Stimulated activated CD4-positive, alpha-beta T cell treated with anti-CD3 and anti-CD28 coated beads, Interleukin-4, amount 100 ng/mL, for 4 hours (primary cell): ENCODE measurements at places on chromosomes 2 and 18.

- DNase-seq = no peak
Observed at GRCh38 chr2:9737053-9737875, 106.0 kb upstream of the TAF1B start.

- DNase-seq = no peak
Observed at GRCh38 chr18:2154278-2154677, 417.0 kb downstream of the METTL4 start.

DNA sequence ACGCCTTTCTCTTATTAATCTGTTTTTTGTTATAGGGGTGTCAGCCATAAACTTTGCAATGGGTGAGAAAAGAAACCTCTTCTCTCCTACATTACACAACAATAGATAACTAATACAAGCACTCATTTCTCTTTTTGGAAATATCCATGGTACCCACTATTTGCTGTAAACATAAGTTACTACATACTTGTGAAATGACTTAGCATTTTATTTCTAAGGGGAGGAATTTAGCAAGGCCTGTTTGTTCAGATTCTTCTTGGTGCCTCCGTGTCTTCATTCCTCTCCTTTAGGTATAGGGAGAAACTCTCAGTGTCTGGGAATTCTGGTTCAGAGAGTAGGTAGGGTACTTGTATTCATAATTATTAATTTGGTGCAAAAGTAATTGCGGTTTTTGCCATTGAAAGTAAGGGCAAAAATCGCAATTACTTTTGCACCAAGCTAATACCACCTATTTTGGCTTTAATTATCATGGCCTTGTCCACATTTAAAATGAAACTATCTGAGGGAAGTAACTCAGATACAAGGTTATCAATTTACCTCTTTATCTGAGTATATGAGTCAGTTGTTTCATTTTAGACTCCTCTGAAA, 134.8 kb downstream of the MREG start:
- DNase-seq = no peak

GRCh38 chr2:104432991-104433390, 420.9 kb upstream of the POU3F3 start:
- DNase-seq = no peak

GRCh38 chr2:56449449-56449860, 265.7 kb downstream of the CCDC85A start:
- no peak for DNase-seq

- no peak for DNase-seq
Observed at GRCh38 chr2:166091439-166091838, 36.4 kb downstream of the SCN1A start.

DNA sequence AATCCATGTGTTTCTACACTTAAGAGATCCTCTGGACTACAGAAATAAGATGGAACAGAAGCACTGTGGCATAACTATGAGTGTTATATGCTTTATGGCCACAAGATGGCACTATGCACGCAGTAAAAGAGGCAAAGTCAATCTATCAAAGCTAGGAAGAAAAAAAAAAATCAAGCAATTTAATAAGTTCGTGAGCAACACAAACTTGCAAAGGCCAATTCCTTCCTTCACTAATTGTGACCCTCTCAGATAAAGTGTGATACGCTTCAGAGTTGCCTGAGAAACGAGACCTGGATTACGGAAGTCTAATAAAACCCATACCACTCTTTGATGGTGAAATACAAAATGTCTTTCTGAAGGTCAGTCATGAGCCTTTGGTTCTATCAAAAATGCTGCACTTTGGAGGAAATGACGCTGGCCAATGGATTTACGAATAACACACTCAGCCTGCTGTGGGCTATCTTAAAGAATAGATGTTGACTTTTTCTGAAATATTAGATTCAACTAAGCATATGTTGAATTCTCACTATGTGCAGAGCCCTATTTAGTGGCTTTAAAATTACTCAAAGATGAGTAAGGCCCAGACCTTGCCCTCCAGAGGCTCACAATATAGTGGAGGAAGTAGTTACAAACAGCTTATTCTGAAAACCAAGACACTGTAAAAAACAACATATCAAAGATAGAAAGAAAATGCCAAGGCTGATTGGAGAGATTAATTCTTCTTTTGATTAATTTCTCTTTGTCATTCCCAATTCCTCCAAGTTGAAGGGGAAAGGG, 35.5 kb upstream of the TTR start:
- peak; percentile 5 for DNase-seq

DNA sequence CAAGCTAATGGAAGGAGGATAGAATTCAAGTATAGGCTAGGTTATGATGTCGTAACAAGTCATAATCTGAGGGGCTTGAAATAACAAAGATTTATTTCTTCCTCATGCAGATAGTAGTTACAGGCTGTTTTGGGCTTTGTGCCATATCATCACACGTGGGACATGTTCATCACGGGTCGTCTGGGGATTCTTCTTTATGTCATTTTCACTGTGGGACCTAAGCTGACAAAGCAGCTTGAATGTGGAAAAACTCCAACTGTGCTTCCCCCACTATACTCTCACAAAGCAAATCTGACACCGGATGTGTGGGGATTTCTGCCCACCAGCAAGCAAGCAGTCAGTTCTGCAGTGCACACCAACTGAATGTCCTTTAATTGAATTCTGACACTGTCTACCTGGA, 124.8 kb downstream of the LTBP1 start:
- no peak for DNase-seq

GRCh38 chr2:128565441-128565840, 246.8 kb upstream of the HS6ST1 start:
- DNase-seq = no peak

DNA sequence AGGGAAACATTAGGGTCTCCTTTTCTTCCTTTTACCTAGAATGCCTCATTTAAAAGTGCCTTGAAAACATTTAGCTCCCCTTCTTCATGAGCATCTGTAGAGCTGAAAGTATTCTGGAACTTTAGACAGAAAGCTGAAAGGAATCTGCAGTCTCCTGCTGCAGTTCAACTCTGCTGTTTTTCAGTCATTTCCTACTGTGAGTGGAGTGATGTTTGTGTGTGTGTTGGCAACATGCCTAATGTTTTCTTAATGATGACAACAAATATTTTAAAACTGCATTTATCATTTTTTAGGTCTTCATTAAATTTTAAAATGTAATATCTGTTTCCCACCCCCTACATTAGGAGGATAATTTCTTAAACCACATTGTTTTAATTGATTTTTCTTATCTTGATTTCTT, 66.6 kb downstream of the TWSG1 start:
- DNase-seq = no peak

DNA sequence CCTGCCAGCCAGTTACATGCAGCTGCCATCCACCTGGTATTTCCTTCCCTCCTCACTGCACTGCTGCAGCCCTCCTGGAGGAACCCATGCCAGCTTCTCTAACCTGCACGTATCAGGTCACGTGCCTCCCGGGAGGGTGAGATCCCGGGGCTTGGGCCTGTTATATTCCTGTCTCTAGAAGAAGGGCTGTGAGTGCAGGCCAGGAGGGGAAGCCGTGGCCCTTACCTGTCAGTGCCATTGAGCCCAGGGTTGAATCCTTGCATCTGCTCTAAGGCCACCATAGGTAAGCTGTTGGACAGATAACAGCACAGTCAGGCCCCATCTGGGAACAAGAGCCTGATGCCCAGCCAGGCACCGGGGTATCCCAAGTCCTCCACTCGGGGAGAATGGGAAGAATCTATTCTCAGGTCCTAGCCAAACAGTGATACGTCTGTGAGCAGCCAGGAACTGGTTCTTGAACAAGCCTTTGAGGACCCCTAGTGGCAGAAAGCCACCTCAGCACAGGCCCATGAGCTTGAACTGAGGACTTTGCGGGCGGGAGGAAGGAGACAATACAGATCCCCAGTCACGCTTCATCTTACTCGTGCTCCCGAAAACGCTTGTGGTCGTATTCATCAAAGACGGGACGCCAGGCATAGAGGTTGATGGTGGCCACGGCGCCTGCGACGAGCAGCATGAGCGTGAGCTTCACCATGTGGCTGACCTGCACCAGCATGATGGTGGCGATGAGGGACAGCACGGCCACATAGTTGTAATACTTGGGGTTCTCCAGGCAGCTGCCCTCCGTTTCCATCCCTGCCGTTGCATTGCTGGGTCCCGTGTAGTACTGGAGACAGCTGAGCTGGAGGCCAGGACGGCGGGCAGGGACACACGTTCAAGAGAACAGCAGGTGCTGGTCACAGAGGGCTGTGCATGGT, 34.4 kb downstream of the CENPO start:
- peak; percentile 58 for DNase-seq

DNA sequence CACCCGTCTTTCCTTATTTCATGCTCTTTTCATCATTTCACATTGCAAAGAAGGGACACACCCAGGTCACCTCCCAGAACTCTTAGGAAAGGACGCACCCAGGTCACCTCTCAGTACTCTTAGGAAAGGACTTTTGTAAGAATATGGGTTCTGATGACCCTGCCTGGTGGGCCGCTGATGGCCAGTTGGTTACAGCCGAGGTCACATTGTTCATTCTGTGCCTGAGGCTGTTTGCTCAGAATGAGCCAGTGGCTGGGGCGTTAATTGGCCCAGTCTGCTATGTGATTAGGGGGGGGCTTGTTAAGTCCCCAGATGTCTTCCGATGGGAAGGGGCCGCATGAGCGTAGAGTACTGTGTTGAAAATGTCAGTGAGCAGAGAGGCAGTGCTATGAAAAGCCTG, 9.4 kb downstream of the MLPH start:
- no peak for DNase-seq

DNA sequence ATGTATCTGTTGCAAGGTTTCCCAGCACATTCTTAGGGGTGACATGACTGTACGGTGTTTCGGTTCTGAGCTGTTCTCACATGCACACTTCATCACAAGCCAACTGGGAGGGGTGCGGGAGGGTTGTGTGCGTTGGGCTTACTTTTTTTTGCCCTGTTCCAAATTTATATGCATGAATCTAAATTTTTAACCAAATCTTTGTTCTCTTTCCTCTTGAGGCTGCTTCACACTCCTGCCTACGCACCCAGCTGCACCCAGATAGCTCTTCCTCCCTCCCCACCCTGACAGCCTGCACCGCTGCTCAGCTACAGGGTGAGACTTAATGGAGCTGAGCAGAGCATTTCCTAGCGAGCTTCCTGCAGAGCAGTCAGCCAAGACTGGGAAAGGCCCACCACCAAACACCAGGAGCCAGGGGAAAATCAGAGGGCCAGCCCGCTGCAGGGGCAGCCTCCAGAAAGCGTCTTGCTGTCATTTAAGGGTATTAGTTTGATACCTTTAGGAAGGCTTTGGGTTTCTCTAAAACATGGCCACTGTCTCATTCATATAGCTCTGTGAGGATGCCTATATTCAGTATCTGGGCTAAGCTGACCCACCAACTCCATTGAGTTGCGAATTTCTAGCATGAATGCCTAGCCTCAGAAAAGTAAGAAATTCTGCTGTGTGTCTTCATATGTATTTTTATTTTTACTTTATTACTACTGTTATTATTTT, 84.5 kb downstream of the POU3F3 start:
- peak; percentile 0 for DNase-seq

DNA sequence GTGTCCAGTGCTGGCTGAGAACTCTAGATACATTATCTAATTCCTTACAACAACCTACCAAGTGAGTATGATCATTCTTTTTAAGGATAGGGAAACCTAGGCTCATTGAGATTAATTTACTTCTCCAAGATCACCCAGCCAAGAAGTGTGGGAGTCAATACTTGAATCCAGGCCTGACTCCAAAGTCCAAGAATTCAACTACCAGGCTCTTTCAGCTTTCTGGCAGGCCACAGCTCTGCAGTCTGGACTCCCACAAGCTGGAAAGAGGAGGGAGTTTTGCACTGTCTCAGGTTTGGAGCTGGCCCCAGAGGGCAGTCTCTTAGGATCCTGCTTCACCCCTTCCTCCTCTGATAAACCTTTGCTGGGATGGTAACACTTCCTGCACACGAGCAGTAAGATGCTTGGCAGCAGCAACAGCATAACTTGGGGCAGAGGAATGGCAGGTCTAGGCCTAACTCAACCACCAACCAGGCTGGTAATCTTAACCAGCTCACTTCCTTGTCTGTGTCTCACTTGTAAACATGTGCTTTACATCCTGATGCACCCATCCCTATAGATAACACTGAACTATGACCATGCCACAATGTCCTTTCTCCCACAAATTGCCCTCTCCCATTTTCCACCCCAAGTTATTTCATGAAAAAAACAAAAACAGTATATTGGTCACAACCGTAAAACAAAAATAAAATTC, 111.1 kb upstream of the ACAA2 start:
- DNase-seq = no peak

DNA sequence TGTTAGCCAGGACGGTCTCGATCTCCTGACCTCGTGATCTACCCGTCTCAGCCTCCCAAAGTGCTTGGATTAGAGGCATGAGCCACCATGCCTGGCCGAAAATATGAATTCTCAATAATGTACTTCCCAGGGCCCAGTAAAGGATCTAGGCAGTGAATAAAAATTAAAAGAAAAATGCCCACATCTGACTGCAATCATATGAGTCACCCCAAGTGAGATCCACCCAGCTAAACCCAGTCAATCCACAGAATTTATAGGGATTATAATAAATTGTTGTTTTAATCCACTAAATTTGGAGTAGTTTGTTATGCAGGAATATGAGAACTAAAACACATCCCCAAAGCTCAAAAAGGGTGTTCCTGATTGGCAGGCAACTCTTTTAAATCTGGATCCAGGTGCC, 93.5 kb upstream of the STK39 start:
- DNase-seq = no peak

DNA sequence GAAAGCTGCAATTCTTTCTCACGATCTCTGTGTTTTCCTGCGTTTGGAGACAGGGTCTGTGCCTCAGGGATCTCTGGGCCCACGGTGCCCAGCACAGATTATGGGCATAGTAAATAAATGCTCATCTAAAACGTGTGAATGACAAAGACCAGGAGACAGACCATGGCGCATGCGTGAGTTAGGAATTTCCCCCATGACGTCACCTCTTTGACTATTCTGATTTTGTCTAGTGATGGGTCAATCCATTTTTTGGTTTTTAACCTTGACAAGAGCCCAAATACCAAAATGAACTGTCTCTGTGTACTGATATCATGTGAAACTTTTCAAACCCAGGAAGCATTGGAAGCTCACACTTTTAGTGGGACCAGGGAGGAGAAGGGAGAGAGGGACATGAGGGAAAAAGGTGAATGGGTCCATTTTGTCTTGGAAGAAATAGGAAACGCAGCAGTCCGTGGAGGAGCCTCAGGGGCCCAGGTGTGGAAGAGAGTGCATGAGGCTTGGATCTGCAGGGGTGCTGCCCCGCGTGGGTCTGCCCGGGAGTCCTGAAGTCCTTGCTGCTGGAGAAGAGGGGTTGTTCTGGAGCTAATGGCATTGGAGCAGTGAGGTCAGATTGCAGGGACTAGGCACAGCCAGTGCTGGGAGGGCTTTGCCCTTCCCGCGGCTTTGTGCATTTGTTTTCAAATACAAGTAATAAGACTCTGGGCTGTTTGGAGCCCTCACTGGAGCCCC, 172.2 kb downstream of the ASB1 start:
- DNase-seq = no peak

- DNase-seq = no peak
Observed at GRCh38 chr2:230542751-230543150, 126.8 kb downstream of the SP100 start.
